Panc1 (cell line): ENCODE measurements at places on chromosomes 1 and 21.

- DNase-seq, result no peak
Observed at GRCh38 chr1:208256556-208256955, 12.4 kb upstream of the PLXNA2 start.

DNA sequence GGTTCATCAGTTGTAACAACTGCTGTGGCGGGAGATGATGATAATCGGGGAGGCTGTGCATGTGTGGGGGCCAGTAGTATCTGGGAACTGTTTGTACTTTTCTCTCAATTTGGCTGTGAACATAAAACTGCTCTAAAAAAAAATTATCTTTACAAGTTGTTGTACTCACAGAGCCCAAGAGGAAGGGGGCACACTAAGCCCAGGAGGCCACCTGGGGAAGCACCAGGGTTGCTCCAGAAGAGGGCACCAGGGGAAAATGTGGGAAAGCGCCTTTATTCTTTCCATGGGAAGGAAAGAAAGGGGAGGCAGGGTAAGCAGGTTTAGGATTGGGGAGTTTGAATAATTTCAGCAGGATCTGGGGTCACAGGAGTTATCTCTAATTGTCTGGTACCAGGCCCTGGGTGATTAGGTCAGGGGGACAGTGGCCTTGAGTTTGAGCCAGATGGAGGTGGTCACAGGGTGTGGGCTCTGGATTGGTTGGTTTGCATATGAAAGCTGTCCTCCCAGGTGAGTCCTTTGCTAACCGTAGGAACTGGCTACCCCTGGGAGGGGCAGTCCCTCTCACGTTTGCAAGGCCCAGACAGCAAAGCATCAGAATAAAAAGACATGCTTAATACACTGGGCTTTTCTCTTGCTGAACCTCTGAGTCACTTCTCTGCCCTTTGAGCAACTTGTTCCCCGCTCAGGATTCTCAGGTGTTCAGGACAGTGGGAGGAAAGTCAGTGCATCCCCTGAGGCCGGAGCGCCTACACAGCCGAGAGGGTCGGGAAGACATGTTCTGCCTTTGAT is 11.2 kb downstream of the MYOC start:
- DNase-seq, result no peak

DNA sequence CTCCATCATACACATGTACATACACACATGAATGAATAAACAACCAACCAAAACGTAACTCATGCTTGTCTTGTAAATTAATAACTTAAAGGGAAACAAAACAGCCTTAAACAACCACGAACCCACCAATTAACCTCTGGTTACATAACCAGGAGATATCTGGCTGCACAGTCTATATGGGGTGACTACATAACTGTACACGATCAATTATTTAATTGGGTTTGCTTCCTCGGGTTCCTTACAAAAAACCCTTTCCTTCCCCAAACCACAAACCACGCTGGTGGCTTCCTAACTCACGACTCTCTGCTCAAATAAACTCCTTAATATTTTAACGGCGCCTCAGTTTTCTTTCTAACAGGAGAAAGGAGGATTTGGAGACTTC is 744 bp downstream of the ZNF670 start:
- DNase-seq, result no peak

- no peak for DNase-seq
Observed at GRCh38 chr1:203380420-203381150, 29.7 kb upstream of the FMOD start.

GRCh38 chr1:46580140-46580903 is 23.7 kb downstream of the MKNK1 start:
- no peak for DNase-seq
